Trophoblast cell (in vitro differentiated cells and primary cell): ENCODE measurements at places on chromosomes 12 and 14.

DNA sequence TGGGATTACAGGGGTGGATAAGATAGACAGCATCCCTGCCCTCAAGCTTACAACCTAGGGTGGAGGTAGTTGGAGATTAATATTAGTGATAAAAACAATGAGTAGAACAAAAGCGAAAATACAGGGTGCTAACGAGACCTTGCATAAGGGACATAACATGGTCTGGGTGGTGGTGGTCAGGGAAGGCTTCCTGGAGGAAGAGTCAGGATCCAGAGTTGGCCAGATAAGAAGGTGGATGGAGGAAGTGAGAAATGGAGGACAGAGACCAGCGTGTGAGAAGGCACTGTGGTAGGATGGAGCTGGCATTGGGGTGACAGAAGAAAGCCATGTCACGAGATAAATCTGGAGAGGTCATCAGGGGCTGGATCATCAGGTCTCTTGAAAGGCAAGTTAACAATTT lies 19.2 kb downstream of the NOS1 start:
- no peak for DNase-seq

DNA sequence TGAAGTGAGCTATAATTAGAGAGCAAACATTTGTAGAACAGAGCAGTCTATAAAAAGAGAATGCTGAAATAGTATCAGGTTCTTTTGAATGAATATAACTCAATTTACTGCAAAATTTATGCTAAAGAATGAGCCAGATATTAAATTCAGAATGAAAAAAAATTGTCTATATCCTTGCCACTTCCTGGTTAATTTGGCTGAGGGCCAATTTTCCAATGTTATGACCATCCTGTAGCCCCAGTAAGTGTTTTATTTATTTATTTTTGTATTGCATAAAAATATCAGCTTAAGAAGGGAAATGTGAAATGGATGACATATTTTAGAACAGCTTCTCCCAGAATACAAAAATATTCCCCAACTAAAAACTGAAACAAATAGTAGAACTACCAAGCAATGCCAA lies 263.4 kb downstream of the SOX5 start:
- no peak for DNase-seq

- no peak for DNase-seq
These were observed 7.3 kb upstream of the FRMD6 start for GRCh38 chr14:51644217-51644933.

DNA sequence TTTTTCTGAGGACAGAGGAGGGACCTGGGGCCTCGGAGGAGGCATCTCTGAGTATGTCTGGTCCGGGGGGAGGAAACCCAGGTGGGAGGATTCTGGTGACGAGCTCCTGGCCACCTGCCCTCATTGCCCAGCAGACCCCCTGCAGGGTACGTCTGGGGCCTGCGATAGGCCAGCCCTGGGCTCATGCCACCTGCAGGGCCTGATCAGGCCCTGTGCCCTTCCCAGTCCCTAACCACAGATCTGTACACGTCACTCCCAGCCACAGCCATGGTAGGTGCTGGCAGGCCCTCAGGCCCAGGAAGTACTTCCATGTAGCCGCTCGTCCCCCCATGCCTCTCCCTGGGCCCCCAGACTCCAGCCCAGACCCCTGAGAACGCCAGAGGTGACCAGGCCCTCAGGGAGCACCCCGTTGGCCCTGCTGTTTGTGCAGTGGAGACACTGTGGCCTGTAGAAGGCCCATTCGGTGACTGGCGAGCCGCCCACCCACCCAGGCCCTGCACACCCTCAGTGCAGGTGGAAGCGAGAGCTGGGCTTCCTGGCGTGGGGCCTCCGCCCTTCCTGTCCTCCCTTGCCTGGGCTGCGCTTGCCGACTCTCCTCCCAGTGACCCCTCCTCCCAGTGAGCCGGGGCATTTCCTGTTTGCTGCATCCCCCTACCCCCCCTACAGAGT lies 5.7 kb downstream of the INF2 start:
- no peak for DNase-seq

DNA sequence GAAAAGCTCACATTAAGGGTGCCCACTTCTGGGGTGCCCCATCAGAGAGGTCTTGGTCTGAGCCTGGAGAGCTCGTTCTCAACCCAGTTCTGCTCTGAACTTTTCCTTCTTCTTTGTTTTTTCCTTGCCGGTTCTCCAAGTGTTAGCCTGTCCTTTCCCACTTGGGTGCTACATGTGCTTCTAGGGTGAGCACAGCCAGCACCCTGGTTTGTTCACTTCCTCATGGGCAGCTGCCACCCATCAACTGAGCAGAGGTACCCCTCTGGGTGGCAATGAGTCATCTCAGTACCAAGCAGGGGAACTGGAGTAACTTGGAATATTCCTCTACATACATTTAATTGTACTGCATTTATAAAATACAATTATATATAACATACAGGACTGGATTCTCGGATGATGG lies 3.9 kb upstream of the SYNE3 start:
- DNase-seq: no peak
